RPMI7951 (cell line): ENCODE measurements at places on chromosomes 6 and 20. TPM values are rescaled to one million over a fixed set of nuclear protein-coding genes. Genes with fewer than 3 reads are reported as not detected.

DNA sequence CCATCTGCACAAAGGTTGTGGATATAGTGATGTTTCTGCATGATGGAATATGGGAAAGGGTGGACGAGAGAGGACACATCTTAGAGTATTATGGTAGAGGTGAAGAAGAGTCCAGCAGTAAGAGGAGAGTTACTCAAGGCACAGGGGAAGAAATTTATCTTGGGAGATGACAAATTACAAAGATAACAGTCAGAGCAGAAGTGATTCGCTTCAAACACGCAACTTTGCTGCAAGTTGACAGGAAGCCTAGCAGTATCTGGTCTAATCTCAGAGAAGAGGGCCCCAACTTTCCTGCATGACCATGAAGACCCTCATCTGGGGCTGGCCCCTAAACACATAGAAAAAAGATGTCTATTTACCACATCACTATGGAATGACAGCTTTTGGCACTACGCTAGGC is 1.2 kb upstream of the CALHM6 start:
- DNase-seq, result no peak

DNA sequence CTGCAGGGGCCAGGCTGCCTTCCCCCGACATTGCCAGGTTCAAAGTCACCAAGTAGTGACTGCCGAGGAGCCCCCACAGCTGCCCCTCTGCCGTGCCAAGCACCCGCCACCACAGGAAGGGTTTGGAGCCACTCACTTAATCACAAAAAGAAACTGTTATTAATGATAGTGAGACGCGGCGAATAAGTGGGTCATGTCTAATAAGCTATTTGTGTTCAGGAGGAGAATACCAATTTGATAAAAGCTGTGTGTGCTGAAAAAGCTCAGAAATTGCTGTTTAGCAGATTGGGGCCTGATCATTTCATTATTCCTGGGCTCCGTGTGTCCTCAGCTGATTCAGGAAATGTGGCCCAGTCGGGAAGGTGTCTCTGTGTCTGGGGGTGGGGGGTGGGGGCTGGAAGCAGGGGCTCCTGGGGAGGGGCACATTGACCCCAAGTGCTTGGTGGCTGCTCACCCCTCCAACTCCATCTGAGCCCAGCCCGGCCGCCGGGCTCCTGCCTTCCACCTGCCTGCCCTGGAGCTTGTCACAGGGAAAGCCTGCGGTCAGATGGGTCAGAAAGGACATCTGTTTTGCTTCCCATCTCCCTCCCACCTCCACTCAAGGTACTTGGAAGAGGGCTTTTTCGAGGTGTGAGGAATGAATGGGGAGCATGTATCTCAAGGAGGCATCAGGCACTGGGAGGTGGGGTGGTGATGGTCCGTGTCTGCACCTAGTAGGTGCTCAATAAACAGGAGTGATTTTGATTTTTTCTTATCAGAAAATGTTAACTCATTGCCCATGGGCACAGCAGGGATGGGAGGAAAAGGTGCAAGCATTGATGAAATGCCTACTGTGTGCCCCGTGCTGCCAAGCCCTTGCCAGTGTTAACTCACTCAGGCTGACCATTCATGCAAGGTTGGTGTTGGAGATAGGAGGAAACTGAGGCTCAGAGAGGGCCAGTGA is 3.0 kb downstream of the VSTM2L start:
- DNase-seq, result no peak

DNA sequence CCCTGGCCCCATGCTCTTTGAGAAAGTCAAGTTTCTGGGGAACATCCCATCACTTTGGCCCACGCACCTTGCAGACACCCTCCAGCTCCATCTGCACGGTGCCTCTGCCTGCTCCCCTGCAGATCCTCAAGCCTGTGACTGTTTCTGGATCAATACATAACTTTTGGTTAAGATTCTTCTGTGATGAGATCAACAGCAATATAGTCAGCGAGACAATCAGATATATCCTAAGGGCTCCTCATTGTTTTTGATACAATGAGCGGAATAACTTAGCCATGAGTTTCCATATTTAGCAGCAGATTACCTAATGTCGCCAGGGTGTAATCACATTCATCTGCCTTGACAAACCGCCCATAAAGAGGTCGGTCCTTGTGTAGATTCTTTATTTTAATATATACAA is 109.3 kb upstream of the MTHFD1L start:
- no peak for DNase-seq

- peak; percentile 3 for DNase-seq
Observed at GRCh38 chr6:87806635-87807034, 104.6 kb upstream of the AKIRIN2 start.

GRCh38 chr6:20700375-20700774 is 166.1 kb downstream of the CDKAL1 start:
- no peak for DNase-seq

GRCh38 chr20:53138454-53139262 is 166.5 kb downstream of the TSHZ2 start:
- DNase-seq, result no peak

- peak; percentile 94 for DNase-seq
Observed at GRCh38 chr6:90197854-90198496, 98.7 kb downstream of the BACH2 start.

The RAET1L gene
- not detected in 2 replicates for total RNA-seq

The SLC52A3 gene
- total RNA-seq, result not detected in 2 replicates

The TMEM151B gene
- total RNA-seq, result 0.12 TPM in 1 of 2 replicates, not detected in the other

DNA sequence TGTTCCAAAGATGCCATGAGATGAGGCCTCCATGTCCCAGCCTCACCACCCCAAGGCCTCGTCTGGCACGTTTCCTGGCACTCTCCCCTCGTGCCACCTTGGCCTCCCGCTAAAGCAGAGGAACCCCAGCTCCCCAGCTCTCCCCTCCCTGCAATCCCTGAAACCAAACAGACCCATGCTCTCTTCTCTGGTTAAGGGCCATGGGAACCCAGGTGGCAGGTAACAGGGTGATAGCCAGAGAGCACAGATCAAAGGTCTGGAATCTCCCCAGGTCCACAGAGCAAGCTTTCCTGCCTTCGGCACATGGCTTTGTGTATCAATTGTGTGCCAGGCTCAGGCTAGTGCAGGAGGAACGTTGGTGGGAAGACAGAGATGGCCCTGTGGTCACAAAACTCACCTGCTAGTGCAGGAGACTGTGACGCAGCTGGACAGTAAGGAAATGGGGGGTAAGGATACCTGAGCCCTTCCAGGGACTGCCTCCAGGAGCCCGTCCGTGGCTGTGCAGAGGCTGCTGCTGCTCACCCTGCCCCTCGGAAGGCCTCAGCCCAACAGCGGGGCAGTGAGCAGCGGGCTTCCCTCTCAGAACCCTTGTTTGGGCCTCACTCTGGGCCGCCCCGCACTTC is 39.0 kb downstream of the MYH7B start:
- no peak for DNase-seq

The RFX6 gene
- not detected in 2 replicates for total RNA-seq

DNA sequence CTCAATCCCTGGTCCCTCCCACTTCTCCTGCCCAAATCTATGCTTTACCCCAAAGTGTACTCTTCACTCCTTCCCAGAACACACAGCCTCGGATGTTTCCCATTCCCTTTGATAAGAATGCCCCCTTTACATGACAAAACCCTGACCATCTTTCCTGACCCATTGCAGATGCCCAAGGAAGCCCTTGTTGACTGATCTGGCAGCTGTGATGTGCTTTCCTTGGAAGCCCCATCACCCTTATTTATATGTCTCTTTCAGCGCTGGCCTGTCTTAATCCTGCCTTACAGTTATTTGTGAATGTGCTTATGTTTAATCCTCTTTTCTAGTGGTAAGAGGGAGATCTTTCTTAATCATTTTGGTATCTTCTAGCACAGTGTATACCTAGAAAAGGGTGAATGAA is 523.1 kb downstream of the CD83 start:
- DNase-seq, result no peak

The COL19A1 gene
- 0.12 and 0.59 TPM in 2 replicates for total RNA-seq

GRCh38 chr6:14200047-14200446 is 82.5 kb downstream of the CD83 start:
- peak; percentile 44 for DNase-seq

The EHMT2 gene
- 38.6 and 46.1 TPM in 2 replicates for total RNA-seq

The SLC24A3 gene
- 9.0 and 9.6 TPM in 2 replicates for total RNA-seq

GRCh38 chr6:5497896-5498578 is 236.7 kb downstream of the FARS2 start:
- DNase-seq, result peak; percentile 60

The PPT2 gene
- total RNA-seq, result 22.9 and 25.1 TPM in 2 replicates

GRCh38 chr6:135592276-135592675 is 94.7 kb upstream of the AHI1 start:
- DNase-seq, result peak; percentile 7

The C20orf141 gene
- not detected in 2 replicates for total RNA-seq

DNA sequence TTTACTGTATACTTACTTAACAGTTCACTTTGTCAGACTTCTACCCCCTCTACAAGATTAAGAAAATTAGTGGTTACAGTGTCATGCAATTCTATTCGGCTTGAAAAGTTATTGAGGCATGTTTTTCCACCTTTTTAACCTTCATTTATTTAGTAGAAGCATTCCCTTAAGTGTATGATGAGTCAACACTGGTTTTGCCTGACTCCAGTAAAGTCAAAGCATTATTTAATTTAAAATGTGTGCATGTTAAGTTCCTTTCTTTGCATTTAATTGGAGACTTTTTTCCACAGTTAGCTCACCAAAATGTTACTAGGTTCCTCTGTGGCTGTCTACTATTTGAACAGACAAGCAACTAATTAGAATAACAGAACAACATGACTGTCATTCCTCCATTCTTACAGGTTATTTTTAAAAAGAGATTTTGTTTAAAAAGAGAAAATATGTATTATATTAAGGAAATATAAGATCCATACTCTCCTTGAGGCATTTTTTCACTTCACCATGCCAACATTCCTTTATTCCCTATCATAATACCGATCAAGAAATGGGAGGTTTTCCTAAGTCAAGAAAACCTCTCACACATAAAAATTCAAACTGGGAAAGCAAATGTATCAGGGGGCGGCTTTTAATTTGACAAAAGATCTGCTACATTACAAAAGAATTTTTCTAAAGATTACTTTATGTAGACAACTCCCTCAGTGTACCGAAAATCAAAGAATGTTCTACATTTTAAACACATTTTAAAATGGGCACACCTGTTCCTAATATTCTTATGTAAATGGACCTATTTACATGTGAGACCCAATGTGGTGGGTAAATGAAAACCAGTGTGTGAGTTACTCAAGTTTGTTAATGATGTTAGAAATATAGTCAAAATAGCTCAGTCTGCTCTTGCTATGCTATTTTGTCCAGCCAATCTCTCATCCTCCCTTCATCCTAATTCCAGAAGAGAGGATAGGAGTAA is 361.2 kb downstream of the UTRN start:
- no peak for DNase-seq

The DCDC2 gene
- total RNA-seq, result under 0.01 TPM in 1 of 2 replicates, not detected in the other

- DNase-seq, result no peak
Observed at GRCh38 chr6:81669445-81669844, 83.0 kb downstream of the TENT5A start.

The TOP1 gene
- total RNA-seq, result 15.6 and 18.5 TPM in 2 replicates

DNA sequence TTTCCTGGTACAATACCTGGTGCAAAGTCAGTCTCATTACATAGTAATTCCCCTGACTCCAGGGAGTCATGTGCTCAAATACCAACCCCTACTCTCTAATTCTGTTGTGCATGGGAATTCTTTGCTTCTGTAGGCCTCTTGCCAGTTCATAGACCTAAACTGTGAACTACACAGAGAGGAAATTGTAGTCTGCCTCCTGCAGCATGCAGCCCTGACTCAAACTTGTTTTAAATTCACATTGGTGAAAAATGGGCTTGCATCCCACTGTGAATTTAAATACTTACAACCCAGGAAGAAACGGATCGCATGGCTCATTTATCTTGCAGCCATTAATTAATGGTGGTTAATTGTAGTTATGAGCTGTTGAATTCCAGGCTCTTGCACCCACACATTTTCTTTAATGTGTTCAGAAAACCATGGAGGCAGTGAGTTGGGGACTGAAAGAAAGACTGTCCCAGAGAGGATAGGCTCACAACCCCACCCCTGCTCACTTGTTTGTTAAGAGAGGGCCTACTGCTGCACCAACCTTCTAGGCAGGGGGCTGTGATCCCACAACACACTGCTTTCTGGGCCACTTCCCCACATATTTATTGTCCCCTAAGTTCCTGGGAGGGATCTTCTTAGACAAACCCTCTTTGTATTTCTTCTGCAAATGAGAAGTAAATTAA is 579.1 kb downstream of the DHX35 start:
- DNase-seq, result no peak

DNA sequence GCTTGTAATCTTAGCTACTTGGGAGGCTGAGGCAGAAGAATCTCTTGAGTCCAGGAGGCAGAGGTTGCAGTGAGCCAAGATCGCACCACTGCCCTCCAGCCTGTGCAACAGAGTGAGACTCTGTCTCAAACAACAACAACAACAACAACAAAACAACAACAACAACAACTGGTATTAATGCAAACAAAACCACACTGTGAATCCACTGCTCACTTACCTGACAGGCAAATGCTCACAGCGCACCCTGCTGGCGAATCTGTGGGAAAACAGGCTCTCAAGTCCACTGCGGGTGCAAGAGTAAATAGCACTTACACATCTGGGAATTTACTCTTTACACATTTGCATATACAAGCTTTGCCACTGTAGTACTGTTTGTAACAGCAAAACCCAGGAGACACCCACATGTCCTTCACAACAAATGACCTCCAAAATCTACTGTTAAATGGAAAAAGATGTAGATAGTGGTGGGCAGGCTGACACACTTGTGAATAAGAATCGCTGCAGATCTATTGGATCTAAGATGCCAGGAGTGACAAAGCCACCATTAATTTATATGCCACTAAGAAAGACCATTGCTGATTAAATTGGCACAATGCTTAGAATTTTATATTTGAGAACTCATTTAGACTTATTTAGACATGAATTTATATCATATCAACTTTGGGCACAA is 29.3 kb downstream of the NSFL1C start:
- DNase-seq, result peak; percentile 79

DNA sequence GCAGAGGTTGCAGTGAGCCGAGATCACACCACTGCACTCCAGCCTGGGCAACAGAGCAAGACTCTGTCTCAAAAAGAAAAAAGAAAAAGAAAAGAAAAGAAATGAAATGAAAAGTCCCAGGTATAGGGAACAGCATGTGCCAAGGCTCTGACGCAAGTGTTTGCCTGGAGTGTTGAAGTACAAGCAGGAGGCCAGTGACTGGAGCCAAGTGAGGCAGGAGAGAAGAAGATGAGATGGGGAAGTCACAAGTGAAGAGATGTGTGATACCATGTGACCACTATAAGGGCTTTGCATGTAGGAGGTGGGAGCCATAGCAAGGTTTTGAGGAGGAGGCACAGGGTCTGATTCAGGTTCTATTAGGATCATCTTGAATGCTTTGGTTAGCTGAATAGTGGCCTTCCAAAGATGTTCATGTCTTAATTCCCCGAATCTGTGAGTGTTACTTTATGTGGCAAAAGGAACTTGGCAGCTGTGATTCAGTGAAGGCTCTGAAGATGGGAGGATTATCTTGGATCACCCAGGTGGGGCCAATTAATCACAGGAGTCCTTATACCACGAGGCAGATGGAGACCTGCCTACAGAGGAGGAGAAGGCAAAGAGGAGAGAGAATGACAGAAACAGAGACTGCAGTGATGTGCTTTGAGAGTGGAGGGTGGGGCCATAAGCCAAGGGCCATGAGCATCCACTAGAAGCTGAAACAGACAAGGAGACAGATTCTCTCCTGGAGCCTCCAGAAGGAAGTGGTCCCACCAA is 91.1 kb upstream of the PTPN1 start:
- DNase-seq, result no peak
